ENCODE measurements at places on chromosomes 13 and 19.

GRCh38 chr19:28864577-28865042 lies 348.3 kb downstream of the UQCRFS1 start:
- DNase-seq = no peak

- peak; percentile 30 for DNase-seq
Measured at GRCh38 chr13:32314271-32315237, 609 bp downstream of the ZAR1L start.

GRCh38 chr13:31131470-31131961 lies 30.2 kb downstream of the HSPH1 start:
- DNase-seq = no peak

DNA sequence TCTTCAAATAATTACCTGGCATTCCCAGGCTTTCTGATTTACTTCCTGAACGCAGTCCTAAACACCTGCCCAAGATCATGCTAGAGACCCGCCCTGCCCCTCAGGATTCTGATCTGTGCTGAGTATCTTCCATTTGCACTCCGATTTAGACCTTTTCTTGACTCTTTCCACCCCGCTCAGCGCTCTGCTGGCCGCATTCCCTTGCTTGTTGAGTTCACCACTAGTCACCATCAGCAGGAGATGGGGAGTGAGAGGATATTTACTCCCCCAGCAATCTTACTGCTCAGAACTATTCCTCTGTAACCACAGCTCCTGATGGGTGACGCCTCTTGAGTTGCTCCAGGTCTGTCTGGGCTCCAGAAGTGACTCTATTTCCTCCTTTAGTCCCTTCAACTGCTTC lies 419.4 kb upstream of the MIR17HG start:
- no peak for DNase-seq

- DNase-seq = no peak
Measured at GRCh38 chr13:38824342-38824741, 137.5 kb downstream of the FREM2 start.

DNA sequence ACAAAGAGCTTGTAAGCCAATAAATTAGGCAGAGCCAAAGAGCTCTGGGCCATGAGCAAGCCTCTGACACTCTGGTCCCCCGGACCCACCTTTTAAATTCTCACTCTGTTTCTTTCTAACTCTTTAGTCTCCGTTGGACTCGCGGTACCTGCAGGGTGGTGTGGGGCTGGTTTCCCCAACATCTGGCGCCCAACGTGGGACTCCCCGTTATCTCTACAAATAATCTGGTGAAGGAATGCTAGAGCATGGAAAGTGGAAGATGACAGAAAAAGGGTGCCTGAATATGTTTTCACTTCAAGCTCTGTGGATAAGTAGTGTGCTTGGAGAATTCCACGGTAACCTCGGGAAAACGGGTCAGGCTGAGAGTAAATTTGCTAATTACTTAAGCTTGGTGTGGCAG lies 36.5 kb upstream of the CYP2B6 start:
- DNase-seq = no peak

GRCh38 chr13:25179832-25180774 lies 8.0 kb upstream of the AMER2 start:
- no peak for DNase-seq

- no peak for DNase-seq
Measured at GRCh38 chr13:38661010-38661675, 25.7 kb upstream of the FREM2 start.

DNA sequence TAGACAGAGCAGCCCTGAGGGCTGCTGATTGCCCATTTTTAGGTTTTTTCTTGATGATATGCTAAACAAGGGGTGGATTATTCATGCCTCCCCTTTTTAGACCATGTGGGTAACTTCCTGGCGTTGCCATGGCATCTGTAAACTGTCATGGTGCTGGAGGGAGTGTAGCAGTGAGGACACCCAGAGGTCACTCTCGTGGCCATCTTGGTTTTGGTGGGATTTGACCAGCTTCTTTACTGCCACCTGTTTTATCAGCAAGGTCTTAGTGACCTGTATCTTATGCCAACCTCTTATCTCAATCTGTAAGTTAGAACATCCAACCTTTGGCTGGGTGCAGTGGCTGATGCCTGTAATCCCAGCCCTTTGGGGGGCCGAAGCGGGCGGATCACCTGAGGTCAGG lies 148.0 kb downstream of the PTPRS start:
- no peak for DNase-seq

GRCh38 chr13:52779103-52779502 lies 39.5 kb upstream of the CNMD start:
- DNase-seq = no peak

- no peak for DNase-seq
Measured at GRCh38 chr13:73195091-73195490, 136.3 kb downstream of the KLF5 start.
